Right renal cortex interstitium (tissue), 3 donors: ENCODE measurements at places on chromosomes 5 and 9. TPM values are rescaled to one million over a fixed set of nuclear protein-coding genes. Genes with fewer than 3 reads are reported as not detected.

DNA sequence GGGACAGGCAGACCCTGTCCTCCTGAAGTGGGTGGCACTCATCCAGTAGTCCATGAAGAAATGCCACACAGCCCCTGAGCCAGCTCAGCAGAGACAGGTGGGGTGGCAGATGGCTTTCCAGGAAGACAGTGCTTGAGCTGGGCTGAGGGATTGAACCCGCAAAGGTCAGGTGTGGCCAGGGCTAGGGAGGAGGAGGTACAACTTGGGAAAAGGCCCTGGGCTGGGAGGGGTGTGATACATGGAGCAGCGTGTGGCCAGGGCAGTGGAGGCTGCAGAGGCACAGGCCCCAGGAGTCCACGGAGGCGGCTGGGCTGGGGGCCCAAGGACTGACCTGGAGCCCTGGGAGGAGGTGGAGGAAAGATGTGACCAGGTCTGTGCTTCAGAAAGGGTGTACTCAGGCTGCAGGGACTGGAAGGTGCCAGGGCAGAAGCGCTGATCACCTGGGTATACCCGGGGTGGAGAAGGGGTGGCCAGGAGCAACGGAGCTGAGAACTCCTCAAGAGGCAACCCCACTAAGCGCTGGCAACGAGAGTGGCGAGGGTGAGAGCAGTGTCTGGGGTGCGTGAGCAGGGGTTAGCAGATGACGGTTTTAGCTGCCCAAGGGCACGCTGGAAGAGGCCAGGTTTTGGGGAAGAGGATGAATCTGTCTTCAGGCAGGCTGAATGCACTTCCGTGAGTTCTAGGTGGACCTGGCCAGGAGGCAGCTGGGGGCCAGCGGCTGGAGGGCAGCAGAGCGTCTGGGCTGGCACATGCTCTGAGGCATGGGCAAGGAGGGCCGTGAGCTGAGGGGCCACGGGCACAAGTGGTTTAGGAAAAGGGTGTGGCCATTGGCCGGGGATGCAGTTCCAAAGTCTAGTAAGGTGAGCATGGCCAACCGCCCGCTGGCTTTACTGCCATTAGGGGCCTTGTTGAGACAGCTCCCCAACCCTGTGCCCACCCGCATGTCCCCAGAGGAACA lies 3.9 kb upstream of the RABL6 start:
- DNase-seq = no peak

GRCh38 chr9:26513730-26514129 lies 378.9 kb downstream of the CAAP1 start:
- DNase-seq = no peak

- no peak for DNase-seq
Observed at GRCh38 chr5:85466423-85466822, 1081.7 kb upstream of the EDIL3 start.

DNA sequence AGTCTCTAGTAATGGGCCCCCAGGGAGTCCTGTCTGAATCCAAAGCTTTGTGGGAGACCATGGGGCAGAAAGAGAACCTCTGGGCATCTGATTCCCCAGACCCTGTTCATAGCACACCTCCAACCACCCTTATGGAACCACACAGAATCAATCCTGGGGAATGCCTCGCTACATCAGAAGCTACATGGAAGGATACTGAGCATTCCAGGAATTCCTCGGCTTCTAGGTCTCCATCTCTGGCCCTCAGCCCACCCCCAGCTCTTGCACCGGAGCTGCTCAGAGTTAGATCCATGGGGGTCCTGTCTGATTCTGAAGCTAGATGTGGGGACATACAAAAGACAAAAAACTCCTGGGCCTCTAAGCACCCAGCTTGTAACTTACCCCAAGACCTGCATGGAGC lies 28.4 kb downstream of the VCP start:
- DNase-seq = no peak

- no peak for DNase-seq
Observed at GRCh38 chr5:174723979-174724483, 351 bp upstream of the MSX2 start.

DNA sequence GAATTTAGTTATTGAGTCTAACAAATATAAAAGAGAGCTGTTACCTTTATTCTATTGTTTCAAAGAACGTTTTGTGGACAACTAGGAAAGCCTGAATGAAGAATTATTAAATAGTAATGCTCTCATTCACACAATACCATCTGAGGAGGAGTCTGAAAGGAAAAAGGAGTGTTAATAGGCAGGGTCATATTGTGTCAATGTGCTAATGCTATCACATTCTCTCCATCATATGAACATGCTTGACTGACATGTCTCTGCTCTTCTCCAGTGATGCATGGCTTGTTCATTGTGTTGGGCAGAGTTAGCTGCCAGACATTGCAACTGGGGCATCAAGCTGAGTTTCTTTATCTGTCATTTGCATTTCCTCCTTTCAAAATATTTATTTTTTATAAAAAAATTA lies 1578.0 kb downstream of the MAT2B start:
- DNase-seq = no peak

GRCh38 chr5:125262782-125263181 lies 516.3 kb upstream of the ZNF608 start:
- DNase-seq = no peak

DNA sequence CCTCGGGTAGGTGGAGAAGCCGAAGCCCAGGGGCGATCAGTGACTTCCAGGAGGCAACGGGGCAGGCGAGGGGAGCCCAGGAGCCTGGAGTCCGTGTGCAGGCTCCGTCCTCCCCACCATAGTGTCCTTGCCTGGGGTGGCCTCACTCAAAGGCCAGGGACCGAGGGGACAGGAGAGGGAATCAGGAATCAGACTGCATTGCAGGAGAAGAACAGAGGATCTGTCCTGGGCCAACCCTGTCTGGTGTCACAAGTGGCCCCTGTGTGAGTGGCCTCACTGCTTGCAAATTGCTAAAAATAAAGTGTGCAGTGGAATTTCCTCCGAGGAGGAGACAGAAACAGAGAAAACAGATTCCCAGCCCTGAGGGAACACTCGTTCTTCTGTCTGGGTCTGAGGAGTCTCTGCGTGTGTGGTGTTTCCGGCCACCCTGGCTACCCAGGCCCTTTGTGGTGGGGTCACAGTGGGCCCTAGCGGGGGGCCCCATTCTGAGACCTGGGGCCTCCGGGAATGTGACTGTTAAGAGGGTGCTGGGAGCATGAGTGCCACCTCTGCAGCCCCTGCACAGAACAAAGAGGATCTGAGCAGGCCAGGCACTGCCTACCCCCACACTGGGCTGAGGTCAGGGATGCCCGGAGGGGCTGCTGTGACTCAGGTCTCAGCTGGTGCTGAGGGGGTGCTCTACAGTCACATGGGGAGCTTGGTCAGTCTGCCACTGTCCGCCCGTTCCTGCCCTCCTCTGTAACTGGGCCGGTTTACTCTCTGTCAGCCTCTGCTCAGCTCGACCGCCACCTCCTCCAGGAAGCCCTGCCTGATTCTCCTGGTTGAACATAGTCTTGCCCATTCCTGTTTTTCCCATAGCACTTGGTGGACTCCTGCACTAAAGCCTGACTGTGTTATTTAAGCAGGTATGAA lies 7.4 kb downstream of the TRAF1 start:
- DNase-seq = no peak

DNA sequence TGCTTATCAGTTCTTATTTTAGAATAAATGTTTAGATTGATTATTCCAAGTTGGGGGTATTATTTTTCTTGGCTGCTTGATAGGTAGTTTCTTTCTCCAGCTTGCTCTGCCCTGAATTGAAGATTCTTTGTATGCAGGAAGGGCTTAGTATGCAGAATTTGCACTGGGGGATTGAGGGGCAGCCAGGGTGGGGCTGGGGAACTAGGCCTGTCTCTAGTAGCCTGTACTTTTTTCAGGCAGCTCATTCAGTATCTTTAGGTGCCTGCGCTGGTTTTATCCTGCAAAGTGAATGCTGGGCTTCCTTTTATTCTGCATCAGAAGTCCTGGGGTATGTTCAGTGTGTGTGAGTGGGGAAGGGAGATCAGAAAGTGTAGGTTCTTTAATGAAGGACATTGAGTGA lies 228.3 kb upstream of the ELL2 start:
- no peak for DNase-seq

GRCh38 chr9:111980398-111980797 lies 83.8 kb downstream of the UGCG start:
- DNase-seq = no peak

DNA sequence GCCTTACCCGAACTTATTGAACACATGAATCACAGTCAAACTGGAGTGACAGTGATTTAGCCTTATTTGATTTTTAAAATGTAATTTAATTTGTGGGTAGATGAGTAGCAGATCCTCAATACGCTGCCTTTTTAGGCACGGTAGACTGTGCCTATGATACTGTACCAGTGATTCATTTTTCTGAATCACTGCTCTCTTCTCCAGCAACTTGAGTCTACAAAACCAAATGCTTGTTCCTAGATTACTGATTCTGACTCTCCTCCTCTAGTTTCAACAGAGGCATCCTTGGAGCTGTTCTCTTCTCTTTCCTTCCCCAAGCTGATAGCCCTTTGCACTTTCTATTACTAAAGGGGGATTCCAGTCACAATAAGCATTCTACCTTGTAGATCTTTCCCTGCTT lies 94.3 kb upstream of the IL7R start:
- no peak for DNase-seq

DNA sequence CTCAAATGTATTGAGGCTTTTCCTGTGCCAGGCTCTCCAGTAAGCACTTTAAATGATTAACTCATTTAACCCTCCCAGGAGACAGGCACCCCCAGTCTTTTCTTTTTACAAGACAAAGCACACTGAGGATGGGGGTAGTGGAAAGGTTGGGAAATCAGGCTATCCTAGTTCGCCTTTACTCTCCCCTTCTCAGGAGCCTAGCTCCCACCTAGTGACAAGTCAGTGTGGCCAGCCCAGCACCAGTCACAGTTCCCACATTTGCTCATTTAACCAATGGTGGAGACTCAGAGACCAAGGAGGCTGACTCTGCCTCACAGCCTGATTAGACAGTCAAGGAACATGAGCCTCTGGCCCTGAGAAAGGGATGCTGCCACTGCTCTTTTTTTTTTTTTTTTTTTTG lies 3.5 kb downstream of the ALDH7A1 start:
- no peak for DNase-seq

GRCh38 chr9:108812396-108813025 lies 43.3 kb downstream of the ACTL7B start:
- DNase-seq = no peak

DNA sequence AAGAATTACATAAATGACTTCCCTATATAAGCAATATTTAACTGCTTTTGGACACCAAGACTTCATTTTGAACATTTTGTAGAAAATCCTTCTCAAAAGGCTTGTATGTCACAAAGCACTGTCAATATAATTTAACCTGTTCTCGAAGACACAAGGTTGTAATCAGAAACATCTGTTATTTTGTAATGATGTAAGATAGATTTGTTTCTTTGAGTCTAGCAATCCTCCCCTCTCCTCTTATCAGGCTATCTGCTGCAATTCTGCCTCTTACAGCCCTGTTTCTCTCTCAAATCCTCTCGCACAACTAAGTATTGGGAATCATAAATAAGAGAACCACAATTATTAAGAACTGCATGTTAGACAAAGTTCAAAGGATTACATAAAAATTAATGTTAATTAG lies 18.6 kb upstream of the TARS1 start:
- no peak for DNase-seq

DNA sequence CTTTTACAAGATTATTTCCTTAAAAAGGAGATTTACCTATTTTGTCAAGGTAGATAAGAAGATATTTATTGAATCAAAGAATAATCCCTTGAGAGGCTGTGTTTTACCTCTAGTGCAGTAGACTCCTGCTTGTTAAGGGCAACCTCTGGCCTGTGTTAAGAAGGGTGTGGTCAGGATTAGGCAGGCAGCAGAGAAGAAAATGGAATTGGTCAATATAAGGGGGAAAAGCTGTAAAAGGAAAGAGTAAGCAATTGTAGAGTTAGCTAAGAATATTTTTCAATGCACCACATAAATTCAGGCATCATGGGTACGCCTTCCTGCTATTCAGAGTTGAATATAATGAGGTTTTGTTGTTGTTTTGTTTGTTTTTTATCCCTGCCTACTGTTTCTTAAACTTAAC lies 6.2 kb downstream of the CCDC125 start:
- DNase-seq = no peak

Gene OR2Y1
- polyA plus RNA-seq = not detected

Gene JAKMIP2
- 6.1 TPM for polyA plus RNA-seq

Gene PJA2
- polyA plus RNA-seq = 159 TPM

Gene FREM1
- polyA plus RNA-seq = 177 TPM

Gene SPINK14
- not detected for polyA plus RNA-seq

Gene FRMD3
- 27.0 TPM for polyA plus RNA-seq

Gene PALM2AKAP2
- 9.9 TPM for polyA plus RNA-seq
